A549 (cell line): ENCODE measurements at places on chromosomes 4 and X.

GRCh38 chr4:112817933-112818593 lies 181.1 kb downstream of the LARP7 start:
- peak; percentile 75 for DNase-seq

GRCh38 chr4:52173470-52174045 lies 122.5 kb downstream of the SPATA18 start:
- no peak for DNase-seq

DNA sequence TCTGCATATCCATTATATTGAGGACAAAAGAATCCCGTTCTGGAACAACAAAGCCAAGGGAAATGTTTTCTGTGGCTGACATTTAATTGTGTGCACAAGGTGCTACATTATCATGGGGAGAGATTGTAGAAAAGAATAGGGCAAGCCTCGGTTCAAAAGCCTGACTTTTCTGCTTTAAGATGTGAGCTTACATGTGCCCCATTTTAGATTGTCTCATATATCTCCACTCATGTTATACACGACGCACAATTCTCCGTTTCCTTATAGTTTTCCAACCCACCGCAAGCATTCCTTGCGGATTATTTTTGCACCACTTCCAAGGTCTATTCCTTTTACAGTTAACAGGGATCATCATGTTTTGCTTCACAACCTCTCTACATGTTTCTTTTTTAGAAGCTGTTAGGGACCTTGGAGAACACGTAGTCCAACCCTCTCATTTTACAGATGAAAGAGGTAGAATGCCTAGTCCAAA lies 99.6 kb upstream of the MAML3 start:
- no peak for DNase-seq

DNA sequence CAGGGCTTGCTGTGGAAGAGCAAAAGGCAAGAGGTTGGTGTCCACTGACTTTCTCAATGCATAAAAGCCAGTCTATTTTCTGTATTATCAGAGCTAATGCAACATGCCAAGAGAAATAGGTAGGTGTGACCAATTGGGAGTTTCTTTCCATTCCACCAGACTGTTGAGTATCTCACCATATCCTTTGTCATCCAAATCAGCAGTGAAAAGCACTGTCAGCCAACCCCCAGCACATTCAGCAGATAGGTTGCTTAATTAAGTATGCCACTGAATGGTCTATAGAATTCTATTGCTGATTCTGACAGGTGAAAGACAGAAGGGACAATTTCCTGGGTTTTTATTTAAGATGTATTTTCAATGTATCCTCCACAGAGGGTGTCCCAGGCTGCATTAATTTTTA lies 139.8 kb downstream of the HS6ST2 start:
- DNase-seq = no peak

- DNase-seq = no peak
These were observed 258.6 kb downstream of the FAM133A start for GRCh38 chrX:93932471-93933220.

DNA sequence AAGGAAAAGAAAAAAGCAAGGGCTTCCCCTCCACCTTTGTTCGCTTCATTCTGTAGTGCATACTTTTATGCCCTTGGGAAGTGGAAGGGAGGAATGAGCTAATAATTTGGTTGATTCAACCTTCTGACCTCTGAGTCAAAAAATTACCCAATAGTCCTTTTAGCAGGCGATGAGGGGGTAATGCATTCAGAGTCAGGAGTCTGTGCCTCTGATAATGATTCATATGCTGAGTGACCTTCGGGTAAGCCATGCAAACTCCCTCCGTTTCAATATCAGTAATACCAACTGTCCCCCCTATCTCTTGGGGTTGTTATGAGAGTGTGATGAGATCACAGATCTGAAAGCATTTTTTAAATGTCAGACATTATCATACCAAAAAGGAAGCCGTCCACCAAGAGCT lies 41.6 kb upstream of the ACSL4 start:
- peak; percentile 56 for DNase-seq

DNA sequence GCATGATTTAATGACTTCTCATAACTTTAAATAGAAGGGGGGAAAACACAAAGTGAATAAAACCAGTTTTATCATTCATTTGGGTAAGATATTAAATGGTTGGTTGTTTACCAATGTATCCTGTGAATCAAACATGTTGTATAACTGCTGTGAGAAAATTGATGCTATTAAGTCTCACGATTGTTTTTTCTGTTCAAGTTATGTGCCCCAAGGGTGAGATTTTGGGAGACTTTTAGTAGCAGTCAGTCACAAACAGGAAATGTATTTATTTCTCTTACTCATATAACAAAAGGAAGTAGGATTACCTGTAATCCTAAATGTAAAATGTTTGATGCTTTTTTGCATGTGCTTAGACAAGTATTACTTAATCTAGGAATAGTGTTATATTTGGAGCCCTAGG lies 39.2 kb downstream of the MTHFD2L start:
- no peak for DNase-seq

GRCh38 chr4:9942139-9942538 lies 79.2 kb downstream of the SLC2A9 start:
- no peak for DNase-seq

- no peak for DNase-seq
These were observed 181.1 kb upstream of the PABPC4L start for GRCh38 chr4:134382478-134383227.

- DNase-seq = no peak
These were observed 688.7 kb downstream of the IL1RAPL1 start for GRCh38 chrX:29275928-29276327.

- no peak for DNase-seq
These were observed 216.4 kb downstream of the PALLD start for GRCh38 chr4:168713253-168713652.

- no peak for DNase-seq
These were observed 192.5 kb upstream of the TTC29 start for GRCh38 chr4:147138171-147138570.

DNA sequence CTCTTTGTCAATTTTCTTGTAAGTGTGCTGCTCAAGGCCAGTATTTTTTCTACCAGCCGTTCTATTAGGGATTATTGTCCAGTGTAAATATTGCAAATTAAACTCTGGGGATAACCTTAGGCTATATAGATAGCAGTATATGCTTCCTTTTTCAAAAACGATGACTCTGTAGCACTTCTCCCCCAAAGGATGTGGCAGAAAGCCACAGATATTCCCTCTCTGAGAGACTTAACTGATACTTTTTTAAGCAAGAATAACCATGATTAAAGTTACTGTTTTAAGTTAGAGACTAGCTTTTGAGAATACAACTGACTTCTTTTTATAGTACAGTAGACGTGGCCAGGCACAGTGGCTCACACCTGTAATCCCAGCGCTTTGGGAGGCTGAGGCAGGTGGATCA lies 130.0 kb downstream of the FHIP1A start:
- DNase-seq = no peak

DNA sequence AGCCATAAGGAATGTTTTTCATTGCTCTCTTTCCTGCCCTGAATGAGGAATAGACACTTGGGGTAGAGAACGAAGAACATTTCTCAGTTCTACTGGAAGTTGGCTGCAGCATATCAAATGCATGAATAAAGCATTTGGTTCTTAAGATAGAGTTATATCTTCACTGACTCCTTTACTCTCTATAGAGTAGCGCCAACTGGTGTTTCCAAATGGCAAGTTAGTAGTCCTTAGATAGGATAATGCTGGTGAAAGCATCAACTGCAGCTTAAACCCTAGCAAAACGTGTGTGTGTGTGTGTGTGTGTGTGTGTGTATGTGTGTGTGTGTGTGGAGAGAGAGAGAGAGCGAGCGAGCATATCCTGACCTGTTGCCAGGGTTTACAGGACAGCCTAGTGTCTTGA lies 62.2 kb upstream of the FRMPD4 start:
- DNase-seq = peak; percentile 35

DNA sequence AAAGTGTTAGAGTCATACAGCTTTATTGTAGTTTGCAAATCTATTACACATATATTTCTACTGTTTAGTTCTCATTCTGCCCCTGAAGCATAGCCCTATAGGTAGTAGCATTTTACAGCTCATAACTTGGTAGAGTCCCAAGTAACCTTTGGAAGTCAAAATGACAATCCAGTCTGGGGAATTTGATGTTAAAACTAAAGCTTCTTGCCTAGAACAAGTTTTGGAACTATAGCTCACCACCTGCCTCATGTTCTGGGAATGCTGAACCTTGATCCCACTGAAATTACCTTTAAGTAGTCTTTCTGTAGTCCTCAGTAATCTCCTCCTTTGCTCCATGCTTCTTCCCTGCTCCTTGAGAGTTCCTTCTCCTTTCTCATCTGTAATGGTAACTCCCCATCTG lies 8.4 kb downstream of the UGT8 start:
- DNase-seq = no peak

- DNase-seq = no peak
These were observed 298.7 kb upstream of the CLNK start for GRCh38 chr4:10983268-10983667.

GRCh38 chr4:8117278-8117682 lies 41.3 kb downstream of the ABLIM2 start:
- peak; percentile 40 for DNase-seq

- no peak for DNase-seq
These were observed 2329.9 kb downstream of the ARAP2 start for GRCh38 chr4:33914386-33914785.

DNA sequence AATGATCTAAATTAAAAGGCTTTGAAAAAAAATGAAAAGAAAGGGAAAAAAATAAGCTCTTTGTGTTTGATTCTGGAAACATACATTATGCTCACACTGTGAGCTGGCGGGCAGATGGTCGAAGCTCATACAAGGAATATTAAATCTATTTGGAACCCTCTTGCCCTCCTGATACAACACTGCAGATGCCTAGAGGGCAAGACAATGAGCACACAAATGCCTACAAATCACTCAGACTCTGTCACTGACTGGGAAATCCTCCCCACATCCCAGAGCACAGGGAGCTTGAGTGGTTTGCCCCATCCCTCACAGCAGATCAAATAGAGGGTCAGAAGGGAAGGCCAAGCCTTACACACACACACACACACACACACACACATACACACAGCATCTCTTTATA lies 320.4 kb downstream of the HNRNPD start:
- no peak for DNase-seq

GRCh38 chrX:25721564-25721963 lies 416.6 kb upstream of the MAGEB18 start:
- peak; percentile 18 for DNase-seq

DNA sequence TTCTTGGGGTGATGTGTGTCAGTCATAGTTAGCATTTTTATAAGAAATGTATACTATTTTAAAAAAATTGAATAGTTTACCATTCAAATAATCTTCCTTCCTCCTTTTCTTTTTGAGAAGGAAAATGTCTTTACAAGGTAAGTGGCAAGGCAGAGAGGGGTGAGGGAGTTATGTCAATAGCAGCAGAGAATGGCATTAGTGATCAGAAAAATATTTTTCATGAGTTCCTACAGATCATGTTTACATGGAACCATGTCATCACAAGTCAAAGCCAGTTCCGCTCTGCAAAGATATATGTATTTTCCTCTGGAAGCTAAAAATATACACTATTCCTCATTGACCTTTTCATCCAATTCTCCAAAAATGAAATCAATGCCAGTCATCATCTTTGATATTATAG lies 67.3 kb downstream of the PTPN13 start:
- no peak for DNase-seq

DNA sequence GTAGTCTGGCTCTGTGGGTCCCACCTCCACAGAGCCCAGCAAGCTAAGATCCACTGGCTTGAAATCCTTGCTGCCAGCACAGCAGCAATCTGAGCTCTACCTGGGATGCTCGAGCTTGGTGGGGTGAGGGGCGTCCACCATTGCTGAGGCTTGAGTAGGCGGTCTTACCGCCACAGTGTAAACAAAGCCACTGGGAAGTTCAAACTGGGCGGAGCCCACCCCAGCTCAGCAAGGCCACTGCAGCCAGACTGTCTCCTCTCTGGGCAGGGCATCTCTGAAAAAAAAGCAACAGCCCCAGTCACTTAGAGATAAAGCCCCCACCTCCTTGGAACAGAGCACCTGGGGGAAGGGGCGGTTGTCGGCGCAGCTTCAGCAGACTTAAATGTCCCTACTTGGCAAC lies 243.2 kb upstream of the POF1B start:
- no peak for DNase-seq

- DNase-seq = no peak
These were observed 40.4 kb upstream of the NOCT start for GRCh38 chr4:138975225-138975624.

GRCh38 chrX:25726539-25726938 lies 411.6 kb upstream of the MAGEB18 start:
- DNase-seq = no peak

- no peak for DNase-seq
These were observed 44.2 kb downstream of the SH3RF1 start for GRCh38 chr4:169226565-169226964.

DNA sequence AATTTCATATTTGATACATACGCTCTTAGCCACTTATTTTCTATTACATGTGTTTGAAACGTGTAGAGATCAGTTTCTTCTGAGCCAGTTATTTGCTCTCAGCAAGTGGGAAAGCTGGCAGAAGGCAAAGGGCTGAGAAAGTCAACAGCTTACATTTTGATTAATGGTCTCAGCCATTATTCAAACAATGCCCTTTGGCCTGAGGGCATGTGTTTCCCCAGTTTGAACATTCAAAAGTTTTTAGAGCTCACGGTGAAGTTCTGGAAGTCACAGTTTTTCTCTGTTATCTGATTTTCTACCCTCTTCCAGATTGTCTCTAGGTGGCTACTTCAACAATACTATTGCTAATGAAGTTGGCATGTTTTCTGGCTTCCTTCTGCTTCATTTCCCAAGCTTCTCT lies 591.8 kb upstream of the CPEB2 start:
- DNase-seq = peak; percentile 9

- DNase-seq = no peak
These were observed 22.3 kb downstream of the AMOT start for GRCh38 chrX:112818114-112819007.

DNA sequence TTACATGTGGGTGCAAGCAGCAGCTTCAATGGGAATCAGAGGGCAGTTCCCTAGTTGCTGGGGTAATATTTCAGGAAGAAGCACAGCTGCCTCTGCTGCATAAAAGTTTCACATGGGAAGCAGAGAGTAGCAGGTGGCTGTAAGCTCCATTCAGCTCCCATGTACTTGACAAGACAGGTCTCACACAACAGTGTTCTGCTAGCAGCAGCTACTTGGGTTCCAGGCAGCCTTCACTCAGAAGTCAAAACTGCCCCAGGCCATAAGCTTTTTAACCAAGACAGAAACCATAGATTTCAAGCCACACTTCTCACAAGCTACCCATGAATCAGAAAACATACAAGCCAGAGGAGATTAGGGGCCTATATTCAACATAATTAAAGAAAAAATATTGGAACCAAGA lies 41.4 kb upstream of the SPIN2A start:
- DNase-seq = no peak

DNA sequence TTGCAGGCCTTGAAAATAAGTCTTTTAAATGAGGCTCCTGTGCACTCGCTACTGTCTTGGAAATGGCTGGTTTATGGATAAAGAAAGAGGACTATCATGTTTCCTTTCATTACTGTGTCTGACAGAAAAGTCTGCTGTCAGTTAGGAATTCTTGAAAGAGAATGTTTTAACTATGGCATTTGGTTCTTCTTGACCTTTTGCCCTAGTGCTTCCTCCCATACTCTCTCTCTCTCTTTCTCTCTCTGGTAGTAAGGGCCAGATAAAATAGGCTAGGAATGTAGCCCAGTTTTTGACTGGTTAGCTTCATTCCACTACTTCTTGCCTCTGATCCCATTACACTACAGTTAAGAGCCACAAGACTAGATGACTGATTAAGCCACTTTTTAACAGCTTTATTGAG lies 29.8 kb downstream of the YY2 start:
- DNase-seq = no peak

GRCh38 chrX:67673741-67674274 lies 130.0 kb downstream of the AR start:
- no peak for DNase-seq

GRCh38 chrX:103513067-103513466 lies 6.2 kb downstream of the RAB40A start:
- DNase-seq = no peak

- DNase-seq = no peak
These were observed 21.2 kb upstream of the SMPX start for GRCh38 chrX:21779095-21779494.
